Cardiac muscle cell (in vitro differentiated cells and primary cell): ENCODE measurements at places on chromosomes 13 and 19. TPM values are rescaled to one million over a fixed set of nuclear protein-coding genes. Genes with fewer than 3 reads are reported as not detected.

DNA sequence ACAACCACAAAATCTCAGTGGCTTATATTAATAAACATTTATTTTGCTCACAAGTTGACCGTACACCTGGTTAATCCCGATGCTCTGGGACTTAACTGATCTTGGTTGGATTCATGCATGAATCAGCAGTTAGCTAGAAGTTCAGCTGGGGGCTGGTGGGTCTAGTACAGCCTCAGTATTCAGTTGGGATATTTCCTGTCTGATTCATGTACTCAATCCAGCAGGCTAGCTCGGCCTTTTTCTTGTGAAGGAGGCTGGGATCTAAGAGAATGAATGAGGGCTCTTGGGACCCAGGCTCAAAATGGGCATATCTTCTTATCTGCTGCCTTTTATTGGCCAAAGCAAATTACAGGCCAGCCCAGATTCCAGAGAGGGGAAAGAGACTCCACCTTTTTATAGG, 178.8 kb downstream of the KCTD12 start:
- no peak overlapping the region for H3K27ac ChIP-seq
- H3K27me3 ChIP-seq: no peaks in the 10 kb centered on the region
- no peak overlapping the region for H3K4me3 ChIP-seq
- peak; percentile 54 for DNase-seq

Gene PRDX2
- total RNA-seq: 1,316 and 1,694 TPM in 2 replicates

DNA sequence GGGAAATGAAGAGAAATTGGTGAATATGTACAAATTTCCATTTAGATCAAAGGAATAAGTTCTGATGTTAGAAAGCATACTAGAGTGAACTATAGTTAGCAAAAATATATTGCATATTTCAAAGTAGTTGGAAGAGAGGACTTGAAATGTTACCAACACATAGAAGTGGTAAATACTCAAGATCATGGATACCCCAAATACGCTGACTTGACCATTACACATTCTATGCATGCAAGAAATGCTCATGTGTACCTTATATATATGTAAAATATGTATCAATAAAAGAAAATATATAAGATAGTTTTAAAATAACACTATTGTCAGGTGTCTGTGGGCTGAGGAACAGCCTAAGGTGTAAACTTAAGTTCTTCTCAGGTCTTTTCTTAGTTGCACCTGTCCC, 14.6 kb upstream of the ZNF491 start:
- no peaks in the 10 kb centered on the region for H3K27me3 ChIP-seq
- H3K27ac ChIP-seq: no peak overlapping the region
- H3K4me3 ChIP-seq: no peak overlapping the region
- no peaks in the 10 kb centered on the region for H3K4me1 ChIP-seq
- DNase-seq: no peak

DNA sequence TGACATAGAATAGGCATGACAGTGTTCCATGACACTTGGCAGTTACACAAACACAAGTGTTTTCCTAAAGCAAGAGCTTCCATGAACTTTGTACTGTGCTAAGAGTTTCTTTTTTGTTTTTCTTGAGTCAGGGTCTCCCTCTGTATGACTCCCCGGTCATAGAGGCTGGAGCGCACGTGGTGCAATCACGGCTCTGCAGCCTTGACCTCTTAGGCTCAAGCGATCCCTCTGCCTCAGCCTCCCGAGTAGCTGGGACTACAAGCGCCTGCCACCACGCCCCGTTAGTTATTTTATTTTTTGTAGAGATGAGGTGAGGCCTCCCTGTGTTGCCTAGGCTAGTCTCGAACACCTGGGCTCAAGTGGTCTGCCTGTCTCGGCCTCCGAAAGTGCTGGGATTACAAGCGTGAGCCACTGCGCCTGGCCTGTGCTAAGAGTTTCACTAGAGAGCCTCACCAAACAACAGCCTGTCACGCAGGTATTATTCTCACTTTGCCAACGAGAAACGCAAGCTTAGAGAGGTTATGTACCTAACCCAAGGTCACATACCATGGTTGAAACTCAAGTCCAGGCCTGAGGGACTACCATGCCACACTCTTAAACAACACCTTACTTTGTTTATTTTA, 355.9 kb downstream of the KLF12 start:
- H3K27me3 ChIP-seq: no peaks in the 10 kb centered on the region
- no peak overlapping the region for H3K27ac ChIP-seq
- no peaks in the 10 kb centered on the region for H3K4me1 ChIP-seq
- H3K36me3 ChIP-seq: no peaks in the 10 kb centered on the region
- DNase-seq: no peak
- H3K4me3 ChIP-seq: no peak overlapping the region

DNA sequence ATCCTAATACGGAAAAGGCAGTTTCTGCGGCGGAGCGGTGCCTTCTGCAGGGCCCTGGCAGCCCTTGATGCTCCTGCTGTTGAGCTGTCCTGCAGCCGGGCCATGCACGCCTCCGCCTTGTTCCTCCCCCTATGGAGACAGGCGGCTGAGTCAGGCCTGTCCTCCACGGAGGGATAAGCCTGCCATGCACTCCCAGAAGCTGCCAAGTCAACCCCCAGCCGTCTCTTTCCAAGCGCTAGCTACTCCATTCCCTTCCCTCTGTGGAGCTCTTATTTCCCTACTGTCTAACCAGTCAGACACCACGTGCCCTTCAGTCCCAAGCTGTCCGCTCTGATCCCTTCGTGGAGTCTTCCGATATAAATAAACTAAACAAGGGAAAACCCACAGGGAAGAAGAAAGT, 197.0 kb downstream of the COL4A1 start:
- H3K4me3 ChIP-seq: no peak overlapping the region
- no peaks in the 10 kb centered on the region for H3K36me3 ChIP-seq
- peak; percentile 23 for DNase-seq
- peaks cover 2% of the 10 kb centered on the region for H3K27me3 ChIP-seq
- no peak overlapping the region for H3K27ac ChIP-seq

DNA sequence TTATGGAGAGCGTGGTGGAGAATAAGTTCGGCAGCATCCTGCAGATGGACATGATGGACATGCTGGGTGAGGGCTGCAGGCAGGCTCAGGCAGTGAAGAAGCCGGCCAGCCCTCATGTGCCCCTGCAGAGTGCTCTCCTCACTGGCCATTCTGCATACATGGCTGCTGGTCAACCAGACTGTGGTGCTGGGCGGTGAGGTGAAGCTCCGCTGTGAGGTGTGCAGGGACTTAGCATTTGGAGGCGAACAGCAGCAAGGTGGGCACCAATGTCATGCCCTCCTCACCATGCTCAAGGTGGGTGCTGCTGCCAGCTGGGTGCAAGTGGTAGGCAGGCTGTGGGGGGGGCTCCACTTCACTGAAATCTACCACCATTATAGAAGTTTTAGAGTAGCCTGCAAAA, 5.7 kb upstream of the ZNF492 start:
- H3K4me3 ChIP-seq: no peak overlapping the region
- no peaks in the 10 kb centered on the region for H3K27me3 ChIP-seq
- H3K27ac ChIP-seq: no peak overlapping the region
- no peaks in the 10 kb centered on the region for H3K4me1 ChIP-seq
- no peaks in the 10 kb centered on the region for H3K36me3 ChIP-seq
